ENCODE measurements at places on chromosomes 1 and 21. TPM values are rescaled to one million over a fixed set of nuclear protein-coding genes. Genes with fewer than 3 reads are reported as not detected.

CFHR1 gene
- polyA plus RNA-seq = not detected

FAM131C gene
- 5.0 TPM for polyA plus RNA-seq

PRAMEF33 gene
- not detected for polyA plus RNA-seq

- H3K27ac ChIP-seq = no peak overlapping the region
- H3K27me3 ChIP-seq = peaks cover 14% of the 10 kb centered on the region
Observed at GRCh38 chr1:38775175-38775845, 84.3 kb downstream of the RRAGC start.

DNA sequence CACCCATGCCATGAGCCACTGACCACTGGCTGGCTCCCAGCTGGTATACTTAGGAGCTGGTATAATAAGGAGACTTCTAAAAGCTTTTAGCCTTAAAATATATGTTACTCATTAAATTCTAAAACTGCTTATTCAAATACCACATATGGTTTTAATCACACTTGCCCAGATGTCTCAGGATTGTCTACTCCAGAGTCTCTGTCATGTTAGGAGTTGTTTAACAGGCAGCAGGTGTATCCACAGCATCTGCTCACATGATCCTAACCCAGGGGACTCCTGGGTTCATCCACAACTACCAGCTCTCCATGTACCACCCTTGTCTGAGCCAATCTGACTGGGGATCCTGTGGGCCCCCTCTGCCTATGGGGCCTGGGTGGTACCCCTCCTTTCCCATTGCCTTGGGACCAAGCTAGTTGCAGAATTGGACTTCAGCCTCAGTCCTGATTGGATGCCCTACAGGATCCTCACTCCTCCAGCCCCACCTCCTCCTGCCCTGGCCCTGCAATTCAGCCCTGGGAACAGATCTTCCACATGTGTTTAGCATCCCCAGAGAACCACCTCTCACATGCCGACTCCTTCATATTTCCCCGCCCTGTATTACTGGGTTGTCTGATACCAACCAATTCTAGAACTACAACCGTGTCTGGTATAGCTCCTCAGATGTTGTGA lies 61.3 kb downstream of the BCAR3 start:
- no peaks in the 10 kb centered on the region for H3K36me3 ChIP-seq
- H3K4me1 ChIP-seq = peaks cover 36% of the 10 kb centered on the region

- H3K36me3 ChIP-seq = no peaks in the 10 kb centered on the region
- no peak overlapping the region for H3K27ac ChIP-seq
- H3K27me3 ChIP-seq = no peaks in the 10 kb centered on the region
- H3K4me3 ChIP-seq = no peak overlapping the region
Observed at GRCh38 chr1:192979542-192979941, 79.6 kb downstream of the UCHL5 start.

GRCh38 chr1:220915954-220916353 lies 36.7 kb downstream of the HLX start:
- H3K27ac ChIP-seq = no peak overlapping the region
- H3K4me1 ChIP-seq = no peaks in the 10 kb centered on the region
- H3K27me3 ChIP-seq = no peaks in the 10 kb centered on the region
- no peak for DNase-seq
- no peak overlapping the region for H3K4me3 ChIP-seq

GRCh38 chr1:204152310-204153044 lies 633 bp upstream of the ETNK2 start:
- H3K4me1 ChIP-seq = peaks cover 12% of the 10 kb centered on the region
- H3K4me3 ChIP-seq = peak overlapping the region; percentile 70
- H3K27ac ChIP-seq = no peak overlapping the region
- no peaks in the 10 kb centered on the region for H3K27me3 ChIP-seq
- H3K36me3 ChIP-seq = no peaks in the 10 kb centered on the region
- DNase-seq = no peak

GRCh38 chr1:231417513-231417912 lies 4.6 kb downstream of the EGLN1 start:
- H3K27ac ChIP-seq = no peak overlapping the region
- no peaks in the 10 kb centered on the region for H3K27me3 ChIP-seq
- DNase-seq = no peak
- H3K4me3 ChIP-seq = no peak overlapping the region
- H3K4me1 ChIP-seq = peaks cover 22% of the 10 kb centered on the region
- H3K36me3 ChIP-seq = no peaks in the 10 kb centered on the region

GRCh38 chr1:27668808-27669723 lies 2.9 kb downstream of the IFI6 start:
- H3K27me3 ChIP-seq = no peaks in the 10 kb centered on the region
- no peak overlapping the region for H3K4me3 ChIP-seq
- H3K27ac ChIP-seq = peak overlapping the region; percentile 67

GRCh38 chr1:184940226-184940625 lies 34.1 kb downstream of the NIBAN1 start:
- no peak for DNase-seq
- H3K27ac ChIP-seq = no peak overlapping the region
- no peaks in the 10 kb centered on the region for H3K36me3 ChIP-seq
- no peaks in the 10 kb centered on the region for H3K27me3 ChIP-seq
- no peaks in the 10 kb centered on the region for H3K4me1 ChIP-seq

GRCh38 chr1:78355656-78356055 lies 135.1 kb upstream of the PTGFR start:
- DNase-seq = no peak
- no peaks in the 10 kb centered on the region for H3K36me3 ChIP-seq
- no peak overlapping the region for H3K4me3 ChIP-seq
- no peaks in the 10 kb centered on the region for H3K4me1 ChIP-seq
- H3K27ac ChIP-seq = no peak overlapping the region
- H3K27me3 ChIP-seq = no peaks in the 10 kb centered on the region

DNA sequence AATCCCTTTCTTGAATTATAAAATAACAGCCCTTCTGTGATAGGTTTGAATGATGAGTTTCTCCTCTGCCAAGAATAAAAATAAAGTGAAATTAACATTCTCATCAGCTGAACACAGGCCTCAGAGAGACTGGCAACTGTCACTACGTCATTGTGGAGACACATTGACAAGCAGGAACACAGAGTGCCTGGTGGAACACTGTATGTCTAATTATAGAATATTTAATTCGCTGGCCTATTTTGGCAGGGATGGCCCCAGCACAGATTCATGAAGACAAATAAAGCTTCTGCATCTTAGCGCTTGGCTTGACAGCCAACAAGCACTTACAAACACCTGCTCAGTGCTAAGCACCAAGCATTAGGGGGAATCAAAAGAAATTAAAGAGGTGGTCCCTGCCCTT lies 52.0 kb upstream of the SMYD2 start:
- no peak overlapping the region for H3K4me3 ChIP-seq
- no peaks in the 10 kb centered on the region for H3K27me3 ChIP-seq
- no peak for DNase-seq
